ENCODE measurements at places on chromosomes 6 and 20. TPM values are rescaled to one million over a fixed set of nuclear protein-coding genes. Genes with fewer than 3 reads are reported as not detected.

DNA sequence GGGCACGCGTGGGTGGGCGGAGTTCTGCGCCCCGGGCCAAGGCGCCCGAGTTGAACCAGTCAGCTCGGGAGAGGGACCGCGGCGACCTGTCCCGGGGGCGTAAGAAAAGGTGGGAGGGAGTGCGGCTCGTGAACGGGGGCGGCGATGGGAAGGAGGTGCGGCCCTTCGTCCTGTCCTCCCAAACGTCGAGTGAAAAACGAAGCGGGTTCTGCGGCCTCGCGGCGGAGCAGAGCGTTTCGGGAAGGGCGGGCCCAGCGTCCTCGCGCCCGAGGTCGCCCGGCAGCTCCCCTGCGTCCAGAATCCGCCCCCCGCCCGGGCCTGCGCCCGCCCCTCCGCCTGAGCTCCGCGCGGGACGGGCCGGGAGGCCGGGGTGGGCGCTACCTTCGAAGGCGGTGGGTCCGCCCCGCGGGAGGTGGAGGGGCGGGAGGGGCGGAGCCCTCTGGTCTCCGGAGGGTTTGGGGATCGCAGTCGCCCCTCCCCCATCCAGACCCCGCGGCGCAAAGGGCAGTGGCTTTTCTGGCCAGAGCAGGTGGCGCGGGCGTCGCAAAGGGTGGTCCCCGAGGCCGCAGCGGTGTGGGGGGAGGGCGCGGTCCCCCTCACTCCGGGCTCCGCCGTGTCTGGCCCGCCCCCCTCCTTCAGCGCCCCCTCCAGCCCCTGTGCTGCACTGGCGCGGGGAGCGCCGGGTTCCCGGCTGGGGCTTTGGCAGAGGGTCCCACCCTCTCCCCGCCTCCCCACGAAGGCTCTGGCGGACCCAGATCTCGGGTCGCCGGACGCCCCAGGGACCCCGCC is 838 bp downstream of the STMN3 start:
- DNase-seq: no peak
- no peaks in the 10 kb centered on the region for H3K36me3 ChIP-seq
- H3K27ac ChIP-seq: peak overlapping the region; percentile 28
- no peak overlapping the region for H3K4me3 ChIP-seq
- peaks cover 27% of the 10 kb centered on the region for H3K4me1 ChIP-seq

- H3K27me3 ChIP-seq: no peaks in the 10 kb centered on the region
- H3K27ac ChIP-seq: no peak overlapping the region
- H3K36me3 ChIP-seq: no peaks in the 10 kb centered on the region
- DNase-seq: no peak
- no peaks in the 10 kb centered on the region for H3K4me1 ChIP-seq
These were observed 100.8 kb upstream of the FRMD1 start for GRCh38 chr6:168179702-168180382.

GRCh38 chr6:7537565-7538174 is 3.8 kb upstream of the DSP start:
- peaks cover 8% of the 10 kb centered on the region for H3K4me1 ChIP-seq
- no peak overlapping the region for H3K4me3 ChIP-seq
- H3K27me3 ChIP-seq: no peaks in the 10 kb centered on the region
- no peaks in the 10 kb centered on the region for H3K36me3 ChIP-seq
- no peak for DNase-seq
- H3K27ac ChIP-seq: no peak overlapping the region

- no peaks in the 10 kb centered on the region for H3K27me3 ChIP-seq
- H3K4me3 ChIP-seq: no peak overlapping the region
- DNase-seq: no peak
- no peaks in the 10 kb centered on the region for H3K36me3 ChIP-seq
- H3K27ac ChIP-seq: no peak overlapping the region
- H3K4me1 ChIP-seq: no peaks in the 10 kb centered on the region
These were observed 25.0 kb downstream of the IL22RA2 start for GRCh38 chr6:137148306-137149034.

GRCh38 chr20:34615477-34615876 is 57.0 kb downstream of the MAP1LC3A start:
- no peaks in the 10 kb centered on the region for H3K36me3 ChIP-seq
- DNase-seq: no peak
- H3K27me3 ChIP-seq: no peaks in the 10 kb centered on the region
- H3K4me1 ChIP-seq: no peaks in the 10 kb centered on the region
- no peak overlapping the region for H3K4me3 ChIP-seq

GRCh38 chr6:4242601-4243000 is 107.2 kb upstream of the ECI2 start:
- no peak overlapping the region for H3K27ac ChIP-seq
- DNase-seq: no peak
- H3K4me1 ChIP-seq: no peaks in the 10 kb centered on the region
- H3K27me3 ChIP-seq: no peaks in the 10 kb centered on the region
- no peaks in the 10 kb centered on the region for H3K36me3 ChIP-seq

DNA sequence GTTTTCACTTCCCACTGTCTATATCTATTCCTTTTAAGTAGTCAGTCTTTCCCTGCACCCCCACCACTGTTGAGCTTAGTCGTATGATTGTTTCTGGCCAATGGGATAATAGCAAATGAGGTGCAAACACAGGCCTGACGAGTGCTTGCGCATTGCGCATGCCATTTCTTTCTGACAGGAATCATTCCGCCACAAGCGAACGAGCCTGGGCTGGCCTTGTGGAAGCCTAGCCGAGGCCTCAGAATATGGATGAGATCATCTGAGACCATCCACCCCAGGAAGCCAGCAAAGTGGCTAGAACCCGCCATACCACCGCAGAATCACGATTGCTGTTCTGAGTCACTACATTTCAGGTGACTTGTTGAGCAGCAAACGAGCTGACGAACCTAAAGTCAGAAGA is 52.2 kb upstream of the PRL start:
- DNase-seq: no peak
- no peaks in the 10 kb centered on the region for H3K36me3 ChIP-seq
- H3K4me3 ChIP-seq: no peak overlapping the region
- no peaks in the 10 kb centered on the region for H3K27me3 ChIP-seq
- H3K27ac ChIP-seq: no peak overlapping the region

GRCh38 chr6:119742188-119742803 is 392.7 kb upstream of the MAN1A1 start:
- no peak overlapping the region for H3K27ac ChIP-seq
- H3K4me1 ChIP-seq: no peaks in the 10 kb centered on the region
- DNase-seq: peak; percentile 77
- H3K36me3 ChIP-seq: no peaks in the 10 kb centered on the region
- H3K4me3 ChIP-seq: no peak overlapping the region

DNA sequence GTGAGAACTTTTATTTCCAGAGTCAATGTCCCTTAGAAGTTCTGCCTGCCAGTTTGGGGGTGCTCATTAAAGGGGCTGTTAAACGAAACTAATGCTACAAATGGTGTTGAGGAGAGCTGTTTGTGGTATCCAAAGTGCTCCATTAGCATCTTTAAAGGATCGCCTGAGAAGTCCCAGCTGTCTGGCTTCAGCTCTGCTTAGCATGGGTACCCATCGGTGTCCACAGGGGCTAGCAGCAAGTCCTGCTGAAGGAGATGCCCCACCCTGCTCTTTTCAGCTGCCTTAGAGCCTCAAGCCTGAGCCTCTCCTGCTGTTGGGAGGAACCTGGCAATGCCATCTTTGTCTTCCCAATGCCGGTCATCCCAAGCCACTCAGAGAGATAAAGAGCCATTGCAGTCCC is 111.1 kb downstream of the FOXO3 start:
- no peaks in the 10 kb centered on the region for H3K27me3 ChIP-seq
- H3K36me3 ChIP-seq: no peaks in the 10 kb centered on the region
- peaks cover 97% of the 10 kb centered on the region for H3K4me1 ChIP-seq
- no peak overlapping the region for H3K27ac ChIP-seq
- DNase-seq: no peak
- no peak overlapping the region for H3K4me3 ChIP-seq

DNA sequence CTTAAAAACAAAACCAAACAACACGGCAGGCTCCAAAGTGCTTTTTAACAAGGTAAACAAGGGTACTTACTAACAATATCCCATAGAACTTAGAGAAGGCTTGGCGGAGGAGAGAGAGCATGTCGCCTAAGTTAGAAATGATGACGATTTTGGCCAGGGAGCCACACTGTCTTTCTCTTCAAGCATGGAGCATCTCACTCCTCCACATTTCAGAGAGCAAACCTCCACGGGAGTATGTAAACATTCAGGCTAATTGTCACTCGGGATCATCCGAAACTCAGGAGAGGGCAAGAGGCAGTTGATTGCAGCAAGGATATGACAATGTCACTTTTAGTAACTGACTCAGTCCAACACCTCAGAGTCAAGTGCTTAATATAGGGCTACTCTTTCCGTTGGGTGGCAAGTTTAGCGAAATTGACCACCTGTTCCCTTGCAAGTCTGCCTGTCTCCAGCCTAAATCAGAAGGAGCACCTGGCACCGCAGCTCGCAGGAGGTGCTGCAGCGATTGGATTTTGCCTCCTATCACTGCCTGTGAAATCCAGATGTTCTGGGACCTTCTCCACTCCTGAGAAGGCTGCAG is 65.8 kb upstream of the RPS6KA2 start:
- H3K27ac ChIP-seq: no peak overlapping the region
- H3K4me1 ChIP-seq: no peaks in the 10 kb centered on the region
- no peaks in the 10 kb centered on the region for H3K27me3 ChIP-seq
- H3K36me3 ChIP-seq: no peaks in the 10 kb centered on the region

DNA sequence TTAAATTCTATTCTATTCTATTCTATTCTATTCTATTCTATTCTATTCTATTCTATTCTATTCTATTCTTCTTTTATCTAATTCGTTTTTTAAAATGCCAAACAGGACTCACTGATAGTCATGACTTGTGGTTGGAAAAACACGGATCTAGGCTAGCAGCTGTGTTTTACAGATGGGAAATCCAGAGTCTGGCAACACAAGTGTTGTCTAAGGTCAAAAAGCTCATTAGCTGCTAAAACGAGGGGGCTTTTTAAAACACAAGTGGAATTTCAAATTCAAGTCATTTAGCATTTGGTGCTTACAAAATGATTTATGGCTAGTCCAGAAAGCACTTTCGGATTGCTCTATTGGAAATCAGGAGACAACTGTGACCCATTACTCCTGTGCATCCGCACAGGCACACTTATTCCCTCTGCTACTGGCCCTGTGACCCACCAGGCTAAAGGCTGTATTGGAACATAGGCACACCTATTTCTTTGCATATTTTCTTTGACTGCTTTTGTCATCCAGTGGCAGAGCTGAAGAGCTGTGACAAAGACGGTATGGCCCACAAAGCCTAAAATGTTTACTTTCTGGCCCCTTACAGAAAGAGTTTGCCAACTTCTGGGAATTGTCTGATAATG is 17.8 kb upstream of the MLIP start:
- DNase-seq: no peak
- no peaks in the 10 kb centered on the region for H3K4me1 ChIP-seq
- no peak overlapping the region for H3K27ac ChIP-seq
- H3K4me3 ChIP-seq: no peak overlapping the region
- H3K27me3 ChIP-seq: no peaks in the 10 kb centered on the region
- no peaks in the 10 kb centered on the region for H3K36me3 ChIP-seq

DNA sequence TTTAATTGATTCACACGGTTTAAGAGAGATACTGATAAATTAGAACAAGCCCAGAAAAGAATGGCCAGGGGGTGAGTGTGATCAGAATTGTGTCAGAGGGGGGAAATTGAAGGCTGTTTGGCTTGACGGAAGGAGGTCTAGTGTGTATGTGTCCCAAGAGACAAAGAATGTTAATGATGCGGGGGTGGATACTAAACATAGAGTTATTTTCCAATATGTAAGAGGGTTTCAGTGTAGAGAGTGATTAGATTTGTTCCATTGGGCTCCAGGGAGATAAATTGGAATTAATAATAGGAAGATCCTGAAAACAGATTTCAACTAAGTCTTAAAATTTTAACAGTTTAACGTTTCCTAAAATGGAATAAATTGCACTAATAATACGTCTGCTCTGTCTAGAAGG is 38.1 kb upstream of the UTRN start:
- no peaks in the 10 kb centered on the region for H3K4me1 ChIP-seq
- DNase-seq: no peak
- H3K36me3 ChIP-seq: no peaks in the 10 kb centered on the region
- H3K4me3 ChIP-seq: no peak overlapping the region

GRCh38 chr20:50690650-50691572 is at the start of gene RIPOR3:
RIPOR3 (minus strand) TSS chr20:50691542; CDS start chr20:50691128, 414 bp downstream.
- no peaks in the 10 kb centered on the region for H3K27me3 ChIP-seq
- peak within 1 kb of the TSS; percentile 45 for H3K27ac ChIP-seq
- H3K4me1 ChIP-seq: peaks cover 30% of the 10 kb centered on the region
- no peaks in the 10 kb centered on the region for H3K36me3 ChIP-seq
- no peak for DNase-seq
- no peak within 1 kb of the TSS for H3K4me3 ChIP-seq

Gene CD83
- 1.3 TPM for total RNA-seq

Gene IL17A
- total RNA-seq: not detected

Gene HLA-DQB2
- total RNA-seq: not detected
